ENCODE measurements at places on chromosomes 7 and 10. TPM values are rescaled to one million over a fixed set of nuclear protein-coding genes. Genes with fewer than 3 reads are reported as not detected.

DNA sequence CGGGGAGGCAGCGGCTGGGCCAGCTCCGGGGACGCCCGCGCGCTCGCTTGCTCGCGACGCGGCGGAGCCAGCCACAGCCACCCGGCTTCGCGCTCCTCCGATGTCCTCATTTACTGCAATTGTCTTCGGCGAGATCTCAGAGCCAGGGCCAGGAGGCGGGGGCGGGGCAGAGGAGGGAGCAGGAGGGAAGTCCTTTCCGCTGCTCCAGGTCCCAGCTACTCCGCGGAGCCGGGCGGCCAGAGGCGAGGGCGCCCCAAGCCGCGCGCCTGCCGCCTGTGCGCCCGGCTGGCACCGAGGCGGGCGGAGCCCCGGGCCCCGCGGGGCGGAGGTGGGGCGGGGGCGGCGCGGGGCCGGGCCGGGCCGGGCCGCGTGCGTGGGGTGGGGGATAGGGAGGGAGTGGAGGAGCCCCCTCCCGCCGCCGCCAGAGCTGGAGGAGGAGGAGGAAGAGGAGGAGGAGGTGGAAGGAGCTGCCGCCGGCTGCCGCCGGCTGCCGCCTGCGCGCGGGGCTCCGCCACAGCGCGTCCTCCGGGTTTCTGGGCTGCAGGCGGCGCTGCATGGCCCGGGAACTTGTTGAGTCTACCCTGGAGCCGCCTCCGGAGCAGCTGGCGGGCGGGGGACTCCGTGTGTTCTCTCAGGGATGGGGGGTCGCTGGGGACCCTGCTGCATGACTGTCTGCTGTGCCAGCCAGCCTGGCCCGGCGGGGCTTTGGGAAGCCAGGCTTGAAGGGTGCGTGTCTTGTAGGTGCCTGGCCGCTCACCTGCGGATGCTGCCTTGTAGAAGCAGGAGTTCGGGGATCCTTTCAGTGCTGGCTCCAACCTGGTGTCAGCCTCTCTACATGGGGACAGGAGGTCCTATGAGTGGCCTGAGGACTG is at the start of gene INSYN2A:
Gene INSYN2A, minus strand, starts transcription at position 310 of the 872 bp plus-strand sequence. CDS start 20,196 bp downstream, outside the sequence.
- H3K4me1 ChIP-seq, result no peaks in the 10 kb centered on the region
- peak within 1 kb of the TSS; percentile 47 for H3K4me3 ChIP-seq
- no peaks in the 10 kb centered on the region for H3K36me3 ChIP-seq

DNA sequence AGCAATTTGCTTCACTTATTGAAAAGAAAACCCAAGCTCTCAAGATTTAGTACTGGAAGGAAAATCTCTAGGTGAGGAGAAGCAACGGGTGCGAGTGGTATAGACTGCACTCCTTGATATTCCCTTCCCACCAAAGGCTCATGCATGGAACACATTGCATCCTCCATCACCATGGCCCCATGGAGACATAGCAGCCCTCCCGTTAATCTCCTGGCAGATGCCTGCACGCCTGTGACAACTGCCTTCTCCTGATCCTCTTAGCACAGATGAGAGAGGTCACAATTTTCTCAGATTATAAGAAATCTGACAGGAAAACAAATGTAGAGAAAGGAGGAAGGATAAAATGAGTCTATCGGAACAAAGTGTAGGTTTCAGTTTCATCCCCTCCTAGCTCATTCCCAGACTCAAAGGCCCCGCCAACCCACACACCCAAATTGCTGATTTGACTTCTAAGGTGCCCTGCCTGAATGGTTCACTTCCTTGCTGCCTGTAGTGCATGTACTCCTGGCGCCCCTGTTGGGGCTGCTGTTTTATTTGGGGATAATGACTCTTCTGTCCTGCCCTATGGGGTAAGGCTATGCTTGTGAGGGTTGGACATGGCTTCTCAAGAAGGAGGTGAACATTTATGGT is 50.0 kb downstream of the PLXNA4 start:
- H3K4me1 ChIP-seq, result no peaks in the 10 kb centered on the region
- H3K36me3 ChIP-seq, result no peaks in the 10 kb centered on the region
- no peak overlapping the region for H3K4me3 ChIP-seq
- H3K27me3 ChIP-seq, result peaks cover 3% of the 10 kb centered on the region

- no peak overlapping the region for H3K27ac ChIP-seq
- peaks cover 6% of the 10 kb centered on the region for H3K27me3 ChIP-seq
- H3K36me3 ChIP-seq, result no peaks in the 10 kb centered on the region
- H3K4me1 ChIP-seq, result no peaks in the 10 kb centered on the region
Observed at GRCh38 chr10:62498271-62498670, 124.1 kb downstream of the ZNF365 start.

- no peaks in the 10 kb centered on the region for H3K4me1 ChIP-seq
- no peak for DNase-seq
- no peaks in the 10 kb centered on the region for H3K27me3 ChIP-seq
- H3K4me3 ChIP-seq, result no peak overlapping the region
Observed at GRCh38 chr10:126628746-126629145, 41.7 kb downstream of the C10orf90 start.

GRCh38 chr10:128945398-128945797 is 521.6 kb upstream of the MGMT start:
- H3K27ac ChIP-seq, result no peak overlapping the region
- no peak overlapping the region for H3K4me3 ChIP-seq
- DNase-seq, result no peak
- H3K36me3 ChIP-seq, result no peaks in the 10 kb centered on the region
- H3K27me3 ChIP-seq, result no peaks in the 10 kb centered on the region
- H3K4me1 ChIP-seq, result no peaks in the 10 kb centered on the region

DNA sequence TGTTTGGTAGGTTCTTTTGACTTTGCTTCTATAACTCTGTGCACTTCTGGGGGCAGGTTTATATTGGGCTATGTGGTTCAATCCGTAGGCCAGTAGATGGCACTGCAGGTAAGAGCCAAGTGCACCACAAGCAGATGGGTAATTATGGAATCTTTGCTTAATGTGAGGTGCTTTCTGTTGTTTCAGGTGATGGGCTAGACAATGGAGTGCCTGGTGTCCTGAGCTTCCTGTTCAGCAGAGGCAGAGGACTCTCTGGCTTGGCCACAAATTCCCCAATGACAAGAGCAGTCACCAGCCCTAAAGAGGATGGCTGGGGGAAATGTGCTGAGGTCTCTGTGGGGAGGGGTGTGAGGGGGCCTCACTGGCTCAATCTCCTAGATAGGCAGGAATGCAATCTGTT is 455.0 kb downstream of the CCSER2 start:
- no peak overlapping the region for H3K27ac ChIP-seq
- no peak overlapping the region for H3K4me3 ChIP-seq
- no peaks in the 10 kb centered on the region for H3K4me1 ChIP-seq
- no peaks in the 10 kb centered on the region for H3K27me3 ChIP-seq
- DNase-seq, result no peak
- H3K36me3 ChIP-seq, result no peaks in the 10 kb centered on the region

Gene ALDH18A1
- 7.8 TPM for total RNA-seq

Gene PTPN20
- 3.9 TPM for total RNA-seq

DNA sequence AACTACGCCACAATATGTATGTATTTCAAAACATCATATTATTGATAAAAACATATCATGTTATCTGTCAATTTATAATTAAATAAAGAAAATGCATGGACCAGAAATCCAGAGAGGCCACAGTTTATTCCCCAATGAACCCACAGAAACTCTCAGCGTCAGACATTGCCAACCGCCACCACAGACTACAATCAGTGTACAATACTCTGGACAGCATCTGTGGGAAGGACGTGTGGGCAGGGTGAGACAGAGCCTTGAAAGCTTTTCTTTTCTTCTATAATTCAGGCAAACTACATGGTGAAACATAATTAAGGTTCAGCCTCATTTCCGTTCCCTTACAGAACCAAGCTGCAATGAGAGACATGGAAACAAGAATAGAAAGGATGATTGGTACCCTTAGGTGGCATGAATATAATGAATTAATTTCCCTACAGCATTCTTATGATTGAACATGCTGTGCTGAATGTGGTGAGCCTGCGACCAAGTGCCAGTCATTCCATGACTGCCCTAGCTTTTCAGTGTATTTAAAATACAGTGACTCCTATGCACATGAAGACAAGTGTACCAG is 909.3 kb downstream of the SORCS1 start:
- no peaks in the 10 kb centered on the region for H3K36me3 ChIP-seq
- no peak overlapping the region for H3K27ac ChIP-seq
- no peak for DNase-seq
- H3K4me1 ChIP-seq, result no peaks in the 10 kb centered on the region

Gene ICA1
- 1.8 TPM for total RNA-seq

Data from psoas muscle (tissue), 8 donors.